ENCODE measurements at places on chromosomes 12 and 14. TPM values are rescaled to one million over a fixed set of nuclear protein-coding genes. Genes with fewer than 3 reads are reported as not detected.

DNA sequence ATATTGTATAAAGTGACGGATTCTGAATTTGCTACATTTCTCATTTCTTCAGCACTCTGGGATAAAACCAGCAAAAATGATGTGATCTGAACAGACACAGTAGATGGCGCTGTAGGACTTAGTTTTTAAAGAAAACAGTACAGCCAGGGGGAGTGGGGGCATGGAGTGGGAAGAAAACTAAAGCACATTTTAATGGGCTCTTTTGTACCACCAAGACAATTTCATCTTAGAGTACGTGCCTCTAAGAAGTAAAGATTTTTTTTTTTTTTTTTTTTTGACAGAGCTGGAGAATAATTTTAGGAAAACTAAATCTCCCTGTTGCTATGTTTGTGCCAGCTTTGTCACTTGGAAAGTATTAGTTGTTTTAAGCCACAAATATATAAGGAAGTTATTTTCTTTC is 124.4 kb downstream of the RAD51B start:
- DNase-seq = peak; percentile 79

DNA sequence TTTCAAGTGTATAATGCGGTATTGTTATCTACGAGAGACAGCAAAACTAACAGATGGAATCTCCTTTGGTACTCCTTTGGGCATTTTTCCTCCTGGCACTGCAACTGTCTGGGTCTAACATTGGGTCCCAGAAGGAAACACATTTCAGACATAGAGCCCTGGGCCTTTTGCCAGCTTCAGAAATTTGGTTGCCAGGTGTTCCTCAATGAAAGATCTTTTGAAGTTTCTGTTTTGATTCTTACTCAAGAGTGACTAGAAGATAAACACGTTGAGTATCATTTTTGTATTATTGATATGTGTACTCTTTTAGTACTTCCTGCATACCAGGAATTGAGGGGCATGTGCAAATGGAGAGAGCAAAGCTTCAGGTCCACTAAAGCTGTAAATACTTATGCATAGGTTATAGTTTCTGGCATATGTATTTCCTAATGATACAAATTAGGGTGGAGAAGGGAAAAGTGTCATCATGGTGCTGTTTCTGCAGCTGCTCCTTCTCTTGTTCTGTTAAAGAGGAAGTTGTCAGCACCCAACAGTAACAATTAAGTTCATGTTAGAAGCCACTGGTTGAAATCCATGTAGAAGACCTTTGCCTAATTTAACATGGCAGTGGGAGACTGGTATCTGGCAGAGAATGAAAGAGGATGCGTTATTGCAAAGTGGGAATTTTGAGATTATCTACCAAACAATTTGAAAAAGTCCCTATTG is 53.5 kb downstream of the SLC38A6 start:
- no peak for DNase-seq

GRCh38 chr12:16881986-16882570 is 276.1 kb upstream of the LMO3 start:
- DNase-seq = no peak

- no peak for DNase-seq
Observed at GRCh38 chr12:131010396-131011131, 56.9 kb downstream of the ADGRD1 start.

GRCh38 chr12:15535352-15535781 is 213.1 kb downstream of the PTPRO start:
- DNase-seq = no peak

DNA sequence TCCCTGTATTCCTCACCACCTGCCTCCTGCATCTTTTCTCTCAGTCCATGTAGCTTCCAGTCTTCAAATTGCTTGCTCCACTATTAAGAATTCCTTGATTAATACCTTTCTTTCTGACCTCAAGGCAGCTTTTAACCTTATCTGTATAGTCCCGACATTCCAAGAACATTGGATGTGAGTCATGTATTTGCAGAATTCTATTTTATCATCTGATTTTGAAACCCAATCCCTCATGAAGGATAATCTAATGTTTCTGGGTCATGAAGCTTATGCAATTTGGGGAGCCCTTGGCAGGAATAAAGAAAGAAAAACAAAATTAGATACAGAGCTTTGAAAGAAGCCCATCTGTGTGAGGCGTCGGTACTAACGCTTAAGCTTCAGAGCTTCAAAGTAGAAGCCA is 63.4 kb upstream of the CCND2 start:
- no peak for DNase-seq

GRCh38 chr14:61472011-61472672 is 150.8 kb downstream of the PRKCH start:
- no peak for DNase-seq

DNA sequence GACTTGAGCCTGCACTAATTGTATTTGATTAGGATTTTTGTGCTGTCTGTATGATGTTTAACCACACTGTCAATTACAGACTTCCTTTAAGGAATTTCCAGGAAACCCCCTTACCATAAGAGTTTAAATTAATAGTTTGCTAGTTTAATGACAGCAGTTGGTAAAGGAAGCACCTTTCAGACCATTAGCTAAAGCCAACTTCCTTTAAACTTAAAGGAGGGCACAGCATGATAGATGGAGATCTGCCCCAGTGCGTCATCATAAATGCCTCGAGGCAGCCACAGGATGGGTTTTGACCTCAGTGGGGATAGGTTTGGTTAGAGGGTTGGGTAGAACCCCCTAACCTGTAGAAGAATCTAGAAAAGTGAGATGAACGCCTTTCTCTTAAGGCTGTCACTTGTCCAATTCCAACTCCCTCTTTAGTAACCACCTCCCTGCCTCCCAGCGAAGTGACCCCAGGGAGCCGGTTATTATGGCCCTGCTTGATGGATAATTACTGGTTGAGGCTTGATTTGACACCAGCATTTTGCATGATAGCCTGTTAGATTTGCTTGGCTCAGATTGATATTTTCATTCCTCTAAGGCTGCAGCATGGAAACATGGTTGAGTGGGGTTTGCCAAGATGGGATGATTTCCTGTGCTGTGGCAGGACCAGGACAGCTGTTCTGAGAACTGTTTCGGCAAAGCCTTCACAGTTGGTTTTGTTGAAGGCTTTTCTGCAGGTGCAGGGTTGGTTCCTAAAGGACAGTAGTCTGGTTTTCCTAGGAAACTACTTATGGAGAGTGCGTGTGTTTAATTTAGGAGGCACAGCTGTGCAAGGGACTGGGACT is 62.7 kb downstream of the CHST11 start:
- no peak for DNase-seq

DNA sequence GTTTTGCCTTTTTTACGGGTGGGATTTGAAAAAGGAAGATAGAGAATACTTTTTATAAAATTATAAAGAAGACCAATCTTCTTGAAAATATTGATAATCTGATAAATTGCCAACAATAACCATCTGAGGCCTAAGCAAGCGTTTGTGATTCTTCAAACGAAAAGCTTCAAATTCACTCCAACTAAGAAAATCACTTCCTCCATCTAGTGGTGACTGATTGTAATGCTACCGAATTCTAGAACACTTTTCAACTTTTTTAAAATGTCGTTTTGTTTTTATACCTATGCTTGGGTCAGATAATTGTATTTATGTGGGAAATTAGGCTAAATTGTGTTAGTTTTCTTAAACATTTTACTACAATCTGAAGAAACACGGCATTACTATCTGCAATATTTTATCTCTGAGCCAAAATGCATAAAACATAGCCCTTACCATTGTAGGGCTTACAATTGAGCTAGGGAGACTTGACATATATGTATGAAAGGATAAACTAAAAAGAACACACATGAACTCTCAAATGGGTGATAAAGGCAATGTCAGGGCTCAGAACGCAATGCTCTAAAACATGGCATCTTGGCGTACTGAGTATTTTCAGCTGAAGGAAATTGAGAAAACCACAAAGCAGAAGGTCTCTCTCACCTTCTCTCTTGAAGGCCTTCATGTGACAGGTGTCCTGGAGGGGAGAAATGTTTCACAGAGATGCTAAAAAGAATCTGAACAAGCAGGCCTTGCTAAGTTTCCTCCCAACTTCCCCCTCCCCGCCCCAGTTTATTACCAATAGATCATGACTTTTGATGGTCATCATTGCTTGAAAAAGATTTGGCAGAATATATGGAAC is 36.8 kb upstream of the G2E3 start:
- no peak for DNase-seq

DNA sequence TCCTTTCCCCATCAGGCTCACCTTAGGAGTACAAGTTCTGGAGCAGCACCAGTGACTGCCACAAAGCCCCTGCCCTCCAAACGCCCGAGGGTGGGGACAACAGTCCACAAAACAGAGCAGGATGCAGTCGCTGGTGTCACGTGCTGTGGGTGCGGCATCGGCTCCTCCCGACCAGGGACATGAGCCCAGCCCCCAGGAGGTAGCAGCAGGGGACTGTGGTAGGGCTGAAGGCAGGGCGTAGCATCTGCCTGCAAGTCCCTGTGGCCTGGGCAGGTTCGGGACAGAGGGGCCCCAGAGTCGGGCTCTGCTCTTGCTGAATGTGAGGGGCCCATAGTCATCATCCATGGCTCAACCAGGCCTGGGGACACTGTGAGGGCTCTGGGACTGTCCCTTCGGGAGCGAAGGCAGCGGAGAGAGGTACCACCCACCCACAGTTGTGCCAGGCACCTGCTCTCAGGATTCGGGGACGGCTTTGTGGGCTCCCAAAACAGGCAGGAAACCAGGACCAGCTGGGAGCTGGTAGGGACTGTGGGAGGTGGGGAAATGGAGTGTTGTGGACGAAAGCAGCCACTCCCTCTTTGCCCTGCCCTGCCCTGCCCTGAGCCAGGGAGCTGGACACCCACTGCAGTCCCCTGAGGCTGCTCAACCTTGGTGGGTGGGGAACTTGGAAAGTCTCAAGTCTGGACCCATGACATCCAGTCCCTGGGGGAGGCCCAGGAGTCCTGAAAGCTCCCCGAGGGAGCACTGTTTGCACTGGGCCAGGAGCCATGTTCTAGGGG is 30.7 kb downstream of the FBRSL1 start:
- DNase-seq = no peak

DNA sequence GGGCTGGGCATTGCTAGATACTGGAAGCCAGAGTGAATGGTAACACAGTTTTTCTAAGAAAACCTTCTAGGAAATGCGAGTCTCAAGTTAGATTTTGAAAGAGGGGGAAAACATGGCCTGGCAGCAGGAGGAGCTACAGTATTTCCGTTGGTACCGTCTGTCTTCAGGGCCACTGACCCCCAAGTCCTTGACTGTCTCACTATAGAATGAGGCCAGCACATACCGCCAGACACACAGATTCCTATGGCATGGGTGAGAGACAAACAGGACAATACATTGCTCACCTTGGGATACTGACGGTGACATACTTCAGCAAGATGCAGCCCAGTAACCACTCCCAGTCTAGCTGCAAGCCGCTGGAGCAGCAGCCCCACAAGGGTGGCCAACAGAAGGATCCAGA is 21.7 kb downstream of the SLC11A2 start:
- no peak for DNase-seq

DNA sequence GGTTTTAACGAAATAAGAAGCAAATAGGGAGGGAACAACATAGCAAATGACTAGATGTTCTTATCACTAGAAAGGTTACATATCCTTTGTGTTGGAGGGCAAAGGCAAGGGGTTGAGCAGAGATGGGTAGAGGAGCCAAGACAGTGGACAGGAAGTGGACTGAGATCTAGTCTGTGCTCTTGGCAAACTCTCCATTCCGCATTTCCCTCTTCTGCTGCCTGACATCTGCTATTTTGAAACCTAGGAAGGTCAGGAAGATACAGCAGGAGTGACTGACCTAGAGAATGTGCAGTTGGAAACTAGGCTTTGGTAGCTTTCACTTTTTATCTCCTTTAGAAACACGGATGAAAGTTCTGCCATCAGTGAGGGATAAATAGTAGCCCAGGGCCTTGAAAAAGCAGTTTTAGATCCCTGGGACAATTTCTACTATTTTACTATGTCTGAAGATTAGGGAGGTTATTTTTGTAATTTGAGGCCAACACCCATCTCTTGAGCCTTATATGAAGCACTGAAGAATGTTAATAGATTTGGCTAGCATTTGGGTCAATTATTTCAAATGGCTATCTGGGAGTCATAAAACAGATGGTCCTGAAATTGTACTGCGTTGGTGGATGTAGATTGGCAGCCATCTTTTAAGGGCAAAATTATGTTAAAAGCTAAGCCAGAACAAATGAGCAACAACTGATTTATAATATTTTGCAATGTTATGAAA is 410.3 kb downstream of the PCNX1 start:
- DNase-seq = no peak

DNA sequence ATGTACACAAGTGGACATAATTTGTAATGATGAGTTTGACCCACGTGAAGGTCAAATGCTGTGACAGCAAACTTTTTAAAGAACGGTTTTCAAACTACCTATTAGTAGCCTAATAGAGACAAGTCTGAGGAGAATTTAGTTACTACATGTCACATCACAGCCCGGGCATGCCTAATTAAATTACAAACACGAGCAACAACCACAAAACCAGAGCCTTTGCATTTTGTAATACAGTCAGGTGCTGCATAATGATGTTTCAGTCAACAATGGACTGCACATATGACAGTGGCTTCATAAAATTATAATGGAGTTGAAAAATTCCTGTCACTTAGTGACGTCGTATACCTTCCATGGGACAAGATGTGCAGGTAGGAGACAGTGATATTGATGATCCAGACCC is 274.5 kb downstream of the DACT1 start:
- DNase-seq = no peak

DNA sequence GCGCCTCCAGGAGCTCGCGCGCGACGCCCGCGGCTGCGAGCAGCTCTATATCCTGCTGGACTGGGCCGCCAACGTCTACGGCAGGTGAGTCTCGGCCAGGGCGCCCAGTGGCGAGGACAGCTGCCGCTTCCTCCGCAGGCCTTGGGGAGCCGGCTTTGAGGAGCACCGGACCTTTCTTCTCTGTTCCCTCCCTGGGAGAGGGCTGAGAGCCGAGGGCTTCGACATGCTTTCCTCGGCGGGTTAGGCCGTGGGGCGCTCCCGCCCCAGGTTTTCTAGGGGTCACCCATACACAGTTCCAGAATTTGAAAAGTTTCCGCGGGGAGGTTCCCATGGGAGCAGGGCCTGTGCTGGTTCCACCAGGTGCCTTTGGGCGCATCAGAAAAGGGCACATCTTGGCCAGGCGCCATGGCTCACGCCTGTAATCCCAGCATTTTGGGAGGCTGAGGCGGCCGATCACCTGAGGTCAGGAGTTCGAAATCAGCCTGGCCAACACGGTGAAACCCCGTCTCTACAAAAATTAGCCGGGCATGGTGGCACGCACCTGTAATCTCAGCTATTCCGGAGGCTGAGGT is 8.2 kb downstream of the EXOC3L4 start:
- DNase-seq = no peak

- peak; percentile 89 for DNase-seq
Observed at GRCh38 chr12:48890657-48891418, 25.2 kb upstream of the RND1 start.

DNA sequence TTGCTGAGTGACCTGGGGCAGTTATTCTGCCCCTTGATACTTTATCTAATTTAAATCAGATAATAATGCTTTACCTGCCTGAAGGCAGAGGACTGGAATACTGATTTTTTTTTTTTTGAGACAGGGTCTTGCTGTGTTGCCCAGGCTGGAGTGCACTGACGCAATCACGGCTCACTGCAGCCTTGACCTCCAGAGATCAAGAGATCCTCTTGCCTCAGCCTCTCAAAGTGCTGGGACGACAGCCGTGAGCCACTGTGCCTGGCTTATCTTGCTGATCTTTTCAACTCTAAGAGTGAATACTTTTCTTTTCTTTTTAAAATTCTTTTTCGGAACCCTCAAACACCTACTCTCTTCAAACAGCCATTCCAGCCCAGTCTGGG is 699 bp upstream of the B4GALNT3 start:
- no peak for DNase-seq

- no peak for DNase-seq
Observed at GRCh38 chr14:21382886-21383847, 652 bp downstream of the SUPT16H start.

Gene PGF
- total RNA-seq = 12.4 TPM

Gene PIWIL1
- total RNA-seq = not detected

Gene FGF23
- total RNA-seq = not detected

Gene C12orf54
- total RNA-seq = 2.4 TPM

Gene NTF3
- 5.9 TPM for total RNA-seq
